T follicular helper cell (primary cell): ENCODE measurements at places on chromosomes 5 and 9.

- DNase-seq, result no peak
These were observed 53.3 kb downstream of the PTPN3 start for GRCh38 chr9:109444771-109445320.

- DNase-seq, result no peak
These were observed 101.3 kb upstream of the LARP1 start for GRCh38 chr5:154653764-154654485.

DNA sequence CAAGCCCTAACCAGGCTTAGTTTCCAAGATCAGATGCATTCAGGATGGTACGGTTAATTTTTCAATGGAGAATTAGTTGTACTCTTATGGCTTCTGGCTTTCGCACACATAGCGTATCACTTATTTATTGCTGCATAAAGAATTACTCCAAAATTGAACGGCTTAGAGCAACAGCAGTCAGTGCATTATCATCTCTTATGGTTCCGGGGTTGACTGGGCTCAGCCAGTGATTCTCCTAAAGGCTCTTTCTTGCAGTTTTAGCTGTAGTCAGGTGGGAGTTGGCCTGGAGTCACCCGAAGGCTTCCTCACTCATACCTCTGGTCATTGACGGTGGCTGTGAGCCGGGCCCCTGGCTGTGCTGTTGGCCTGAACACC is 595 bp upstream of the GRHPR start:
- no peak for DNase-seq

DNA sequence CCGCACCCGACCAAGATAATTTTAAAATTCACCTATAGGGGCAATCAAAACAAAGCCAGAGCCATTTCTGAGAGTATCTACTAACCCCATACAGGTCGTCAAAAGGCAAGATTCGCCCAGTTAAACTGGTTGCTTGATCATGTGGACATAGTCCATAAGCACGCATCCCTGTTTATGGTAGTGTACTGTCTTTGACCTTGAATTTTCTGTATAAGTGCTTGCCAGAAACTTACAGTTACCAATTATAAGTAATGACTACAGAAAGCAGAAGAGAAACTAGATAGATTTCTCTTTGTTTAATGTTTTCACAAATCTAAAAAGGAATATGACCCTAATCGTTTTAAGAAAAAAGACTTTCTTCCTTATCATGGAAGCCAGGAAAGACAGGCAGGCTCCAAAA is 25.6 kb downstream of the SLC31A1 start:
- no peak for DNase-seq

DNA sequence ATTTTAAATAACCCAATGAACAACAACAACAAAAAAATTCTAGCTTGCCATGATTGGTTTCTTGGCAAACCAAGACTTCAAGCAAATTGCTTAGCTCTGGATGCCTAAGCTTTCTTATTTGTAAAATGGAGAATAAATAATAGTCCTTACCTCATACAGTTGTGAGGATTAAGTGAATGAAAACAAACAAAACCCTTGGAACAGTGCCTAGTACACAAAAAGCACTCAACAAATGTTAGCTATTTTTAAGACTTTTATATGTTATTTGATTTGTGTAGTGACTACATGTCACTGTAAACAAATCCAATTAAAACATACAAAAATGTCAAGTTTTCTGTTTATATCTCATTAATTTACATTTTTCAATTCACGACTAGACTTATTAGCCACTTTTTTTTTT is 13.5 kb upstream of the HOMER1 start:
- no peak for DNase-seq

DNA sequence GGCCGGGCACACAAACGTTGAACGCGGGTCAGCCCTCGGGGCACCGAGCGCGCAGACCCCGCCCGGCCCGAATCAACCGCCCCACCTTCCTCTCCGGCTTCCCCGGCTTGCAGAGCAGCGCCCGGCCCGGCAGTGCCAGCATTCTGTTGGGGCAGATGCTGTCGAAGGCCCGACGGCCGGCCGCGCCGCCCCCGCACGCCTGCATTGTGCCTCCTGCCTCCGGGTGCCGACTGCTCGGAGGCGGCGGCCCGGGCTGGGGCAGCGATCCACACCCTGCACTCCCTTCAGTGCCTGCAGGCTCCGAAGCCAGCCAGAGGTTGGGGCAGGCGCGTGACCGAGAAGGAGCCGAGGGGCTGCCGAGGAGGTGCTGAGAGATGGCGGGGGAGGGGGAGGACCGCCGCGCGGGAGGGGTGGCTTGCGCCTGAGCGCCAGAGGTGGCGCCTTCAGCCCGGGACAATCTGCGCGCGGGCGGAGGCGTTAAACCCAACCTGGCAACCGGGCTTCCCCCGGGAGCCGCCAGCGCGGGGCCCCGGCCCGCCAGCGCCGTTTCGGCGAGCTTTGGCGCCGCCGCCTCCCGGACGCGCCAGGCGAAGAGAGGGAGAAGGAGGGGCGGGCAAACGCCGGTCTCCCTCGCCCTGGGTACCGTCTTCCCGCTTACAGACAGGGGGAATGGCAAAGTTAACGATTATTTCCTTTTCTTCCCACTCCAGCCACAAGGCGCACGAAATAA is at the start of gene MCIDAS:
Gene MCIDAS, minus strand, starts transcription at position 382 of the 730 bp plus-strand sequence. Its CDS starts 177 bp downstream, at position 205.
- peak; percentile 29 for DNase-seq

- no peak for DNase-seq
These were observed 14.9 kb downstream of the CD180 start for GRCh38 chr5:67181648-67182221.

GRCh38 chr5:127515693-127516440 is 1.6 kb upstream of the PRRC1 start:
- no peak for DNase-seq

- no peak for DNase-seq
These were observed 218.2 kb downstream of the SLCO4C1 start for GRCh38 chr5:102077920-102078319.

- no peak for DNase-seq
These were observed 3.3 kb downstream of the SGCD start for GRCh38 chr5:156330141-156330870.

- no peak for DNase-seq
These were observed 14.2 kb downstream of the ANXA1 start for GRCh38 chr9:73165911-73166310.

DNA sequence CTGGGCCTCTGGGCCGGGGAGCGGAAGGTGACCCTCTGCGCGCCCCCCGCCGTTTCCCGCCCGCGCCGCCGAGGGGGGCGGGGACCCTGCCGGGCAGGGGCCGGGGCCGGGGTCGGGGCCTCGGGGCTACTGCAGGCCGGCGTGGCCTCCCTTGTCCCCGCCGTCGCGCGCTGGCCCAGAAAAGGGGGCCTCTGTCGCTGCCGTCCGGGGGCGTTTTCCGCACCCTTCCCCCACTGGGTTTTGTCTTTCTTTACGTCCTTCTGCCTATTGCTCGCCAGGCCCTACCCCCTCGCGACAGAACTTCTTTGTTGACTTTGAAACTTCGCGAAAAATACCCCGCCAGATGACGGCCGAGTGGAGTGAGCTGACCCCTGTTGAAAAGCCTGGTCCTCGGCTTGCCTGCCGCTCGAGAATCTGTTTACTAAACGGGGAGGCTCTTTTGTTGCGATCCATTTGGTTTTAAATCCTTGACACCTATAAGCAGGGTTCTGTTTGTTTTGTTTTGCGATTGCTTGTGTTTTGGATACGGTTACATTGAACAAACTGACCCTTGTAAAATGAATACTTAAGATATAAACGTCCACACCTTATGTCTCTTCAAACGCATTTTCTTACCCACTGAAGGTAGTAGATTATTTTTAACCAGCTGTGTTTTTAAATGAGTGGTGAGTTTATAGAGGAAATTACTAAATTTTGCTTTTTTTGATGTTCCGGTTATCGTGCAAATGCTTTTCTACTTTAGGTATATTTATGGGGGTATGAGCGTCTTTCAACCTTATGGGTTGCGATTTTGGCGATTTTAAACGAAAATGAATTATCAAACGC is 765 bp downstream of the MARCHF6 start:
- DNase-seq, result peak; percentile 14

- no peak for DNase-seq
These were observed 26.0 kb upstream of the NKD2 start for GRCh38 chr5:982377-983237.

- DNase-seq, result no peak
These were observed 43.1 kb upstream of the GLIPR2 start for GRCh38 chr9:36093384-36093783.

- no peak for DNase-seq
These were observed 1.0 kb upstream of the ZCCHC7 start for GRCh38 chr9:37119360-37119759.

DNA sequence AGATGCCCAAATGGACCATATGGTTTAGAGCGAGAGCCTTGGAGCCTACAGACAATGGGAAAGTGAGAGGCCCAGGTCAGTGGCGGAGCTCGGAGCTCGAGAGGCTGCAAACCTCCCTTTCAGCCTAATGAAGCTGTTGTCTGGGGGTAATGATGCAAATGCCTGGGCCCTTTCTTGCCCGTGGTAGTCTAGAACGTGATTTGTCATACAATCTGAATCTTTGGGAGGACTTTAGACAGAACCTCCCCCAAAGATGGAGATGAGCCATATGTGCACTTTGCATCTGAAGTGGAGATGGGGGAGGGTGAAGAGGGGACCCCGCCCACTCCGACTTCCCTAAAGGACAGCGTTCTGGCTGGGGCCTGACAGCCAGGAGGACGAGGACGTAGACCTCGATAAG is 10.3 kb upstream of the NEUROG1 start:
- no peak for DNase-seq

DNA sequence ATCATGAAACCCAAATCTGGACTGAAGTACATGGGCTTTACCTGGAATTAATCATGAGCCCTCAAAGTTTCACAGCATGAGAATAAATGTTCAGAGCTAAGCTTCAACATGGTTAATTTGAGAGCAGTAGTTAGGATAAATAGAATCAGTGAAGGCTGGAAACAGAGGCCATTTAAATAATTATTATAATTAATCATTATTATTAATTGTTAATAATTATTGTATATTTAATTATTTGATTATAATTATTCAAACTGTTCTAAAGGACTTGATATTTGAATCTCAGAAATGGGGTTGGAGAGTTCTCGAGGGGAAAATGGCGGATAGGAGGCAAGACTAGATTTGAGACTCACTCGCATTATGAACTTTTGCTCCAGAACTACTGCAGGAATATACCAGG is 119.6 kb upstream of the ITGA1 start:
- DNase-seq, result no peak
